ENCODE measurements at places on chromosomes 4 and X.
A peak's percentile ranks its signal among the peaks of the same experiment; 100 is the strongest.

DNA sequence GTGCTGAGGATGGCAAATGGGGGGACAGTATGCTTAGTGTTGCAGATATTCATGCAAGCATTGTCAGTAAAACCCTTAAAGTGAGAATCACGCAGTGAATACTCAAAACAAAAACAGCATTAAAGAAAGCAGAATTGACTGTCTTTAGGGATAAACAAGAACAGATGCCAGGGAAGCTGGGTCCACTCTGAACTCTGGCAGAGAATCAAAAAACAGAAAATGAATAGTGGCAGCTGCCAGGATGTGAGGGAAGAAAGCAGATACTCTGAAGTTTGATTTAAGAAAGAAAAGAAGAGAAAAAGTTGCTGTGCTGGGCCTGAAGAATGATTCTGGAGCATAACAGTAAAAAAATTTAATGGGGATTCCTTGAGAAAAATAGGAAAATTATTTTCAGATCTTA lies 131.5 kb downstream of the GABRA2 start:
- no peak for DNase-seq

DNA sequence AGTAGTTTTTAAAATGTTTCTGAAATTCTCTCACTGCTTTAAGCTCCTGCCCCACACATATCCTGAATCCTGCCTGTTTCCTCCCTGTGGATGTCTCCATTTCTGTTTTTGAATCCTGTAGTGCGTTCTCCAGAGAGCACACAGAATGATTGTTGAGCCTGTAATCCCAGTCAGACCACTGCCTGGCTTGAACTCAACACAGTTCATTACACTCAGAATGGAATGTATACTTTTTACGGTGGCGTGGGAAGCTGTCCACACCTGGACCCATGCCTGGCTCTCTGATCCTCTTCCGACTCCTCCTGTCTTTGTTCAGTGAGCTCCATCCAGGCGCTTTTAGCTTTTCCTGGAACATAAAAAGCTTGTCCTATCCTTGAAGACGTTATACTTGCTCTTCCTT lies 1217.0 kb upstream of the PRKX start:
- DNase-seq, result no peak

DNA sequence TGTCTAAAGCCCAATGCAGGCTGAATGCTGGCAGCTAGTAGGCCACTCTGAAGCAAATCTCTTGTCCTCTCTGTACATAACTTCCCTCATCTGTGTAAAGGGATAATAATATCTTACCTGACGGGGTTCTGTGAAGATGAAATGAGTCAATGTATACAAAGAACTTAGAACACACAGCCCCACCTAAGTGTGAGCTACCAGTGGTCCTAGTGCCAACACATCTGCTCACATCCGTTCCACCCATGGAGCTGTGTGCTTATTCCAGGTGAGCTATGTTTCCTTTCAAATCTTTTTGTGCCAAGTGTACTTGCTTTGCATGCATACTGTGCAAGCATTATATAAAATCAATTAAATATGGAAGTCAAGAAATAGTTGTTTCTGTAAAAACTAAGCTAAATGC lies 116.4 kb downstream of the TSPAN5 start:
- no peak for DNase-seq

DNA sequence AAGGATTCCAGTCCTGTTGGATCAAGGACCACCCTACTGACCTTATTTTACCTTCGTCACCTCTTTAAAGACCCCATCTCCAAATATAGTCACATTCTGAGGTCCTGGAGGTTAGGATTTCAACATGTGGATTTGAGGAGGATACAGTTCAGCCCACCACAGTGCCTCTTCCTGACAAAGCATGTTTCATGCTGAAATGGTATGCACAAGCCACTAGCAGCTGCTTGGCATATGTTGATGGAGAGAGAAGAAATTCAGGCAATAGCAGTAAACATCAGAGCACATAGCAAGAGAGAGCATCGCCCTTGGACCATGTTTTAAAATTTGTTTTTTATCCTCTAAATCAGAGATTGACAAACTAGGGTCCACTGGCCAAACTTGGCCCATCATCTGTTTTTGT lies 172.1 kb downstream of the PRKX start:
- no peak for DNase-seq

DNA sequence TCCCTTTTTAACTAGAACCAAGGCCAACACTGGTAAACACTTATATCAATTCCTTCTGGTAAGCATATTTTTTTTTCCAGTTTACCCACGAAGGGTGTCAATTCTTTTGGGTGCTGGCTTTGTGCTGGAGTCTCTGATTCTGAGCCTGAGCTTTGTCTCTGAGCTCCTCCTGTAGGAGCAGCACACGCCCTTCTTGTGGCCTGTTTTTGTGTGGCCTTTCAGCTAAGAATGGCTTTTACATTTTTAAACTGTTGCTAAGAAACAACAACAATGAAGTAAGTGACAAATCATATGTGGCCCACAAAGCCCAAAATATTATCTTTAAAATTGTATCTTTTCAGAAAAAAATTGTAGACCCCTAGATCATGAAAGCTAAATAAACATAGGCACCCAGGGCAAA lies 98.0 kb upstream of the TBC1D9 start:
- DNase-seq, result no peak

DNA sequence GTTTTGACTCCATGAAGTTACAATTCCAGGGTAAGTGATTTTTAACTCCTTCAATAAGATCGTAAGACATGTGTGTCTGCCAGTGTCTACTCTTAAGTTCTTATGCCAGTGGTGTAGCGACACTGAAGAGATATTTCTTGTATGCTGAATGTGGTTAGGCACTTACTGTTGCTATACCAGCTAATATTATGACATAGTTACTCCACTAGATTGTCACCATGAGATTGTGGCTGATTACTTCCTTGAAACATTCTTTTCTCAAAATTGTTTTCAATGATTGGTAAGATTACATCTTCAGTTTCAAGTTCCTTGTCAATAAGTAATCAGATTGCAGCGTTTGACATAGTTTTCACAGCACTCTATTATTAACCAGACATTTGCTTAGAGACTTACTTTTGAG lies 60.6 kb upstream of the PAGE5 start:
- DNase-seq, result peak; percentile 28

GRCh38 chr4:187006189-187006618 lies 282.5 kb upstream of the FAT1 start:
- no peak for DNase-seq

DNA sequence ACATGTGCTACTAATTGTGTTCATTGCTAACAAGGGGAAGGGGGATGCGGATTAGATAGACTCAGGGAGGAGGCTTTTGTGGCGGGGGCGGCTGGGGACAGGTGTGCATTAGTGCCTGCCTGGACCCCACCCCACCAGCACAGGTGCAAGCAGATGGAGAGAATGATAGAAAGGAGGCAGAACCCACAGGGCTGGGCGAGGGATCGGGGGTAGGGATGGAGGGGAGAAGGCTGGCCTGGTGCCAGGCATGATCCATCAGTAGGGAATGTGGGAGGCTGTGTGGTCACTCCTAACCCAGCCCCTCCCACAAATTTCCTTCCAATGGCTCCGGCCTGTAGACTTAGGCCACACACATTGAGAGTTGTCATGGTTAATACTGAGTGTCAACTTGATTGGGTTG lies 30.5 kb upstream of the CRMP1 start:
- DNase-seq, result no peak

GRCh38 chr4:138312536-138312911 lies 70.4 kb upstream of the SLC7A11 start:
- no peak for DNase-seq

- DNase-seq, result no peak
Observed at GRCh38 chr4:87224141-87224923, 3.9 kb upstream of the KLHL8 start.
